ENCODE measurements at places on chromosomes 13 and 19. TPM values are rescaled to one million over a fixed set of nuclear protein-coding genes. Genes with fewer than 3 reads are reported as not detected.
A peak's percentile ranks its signal among the peaks of the same experiment; 100 is the strongest.

DNA sequence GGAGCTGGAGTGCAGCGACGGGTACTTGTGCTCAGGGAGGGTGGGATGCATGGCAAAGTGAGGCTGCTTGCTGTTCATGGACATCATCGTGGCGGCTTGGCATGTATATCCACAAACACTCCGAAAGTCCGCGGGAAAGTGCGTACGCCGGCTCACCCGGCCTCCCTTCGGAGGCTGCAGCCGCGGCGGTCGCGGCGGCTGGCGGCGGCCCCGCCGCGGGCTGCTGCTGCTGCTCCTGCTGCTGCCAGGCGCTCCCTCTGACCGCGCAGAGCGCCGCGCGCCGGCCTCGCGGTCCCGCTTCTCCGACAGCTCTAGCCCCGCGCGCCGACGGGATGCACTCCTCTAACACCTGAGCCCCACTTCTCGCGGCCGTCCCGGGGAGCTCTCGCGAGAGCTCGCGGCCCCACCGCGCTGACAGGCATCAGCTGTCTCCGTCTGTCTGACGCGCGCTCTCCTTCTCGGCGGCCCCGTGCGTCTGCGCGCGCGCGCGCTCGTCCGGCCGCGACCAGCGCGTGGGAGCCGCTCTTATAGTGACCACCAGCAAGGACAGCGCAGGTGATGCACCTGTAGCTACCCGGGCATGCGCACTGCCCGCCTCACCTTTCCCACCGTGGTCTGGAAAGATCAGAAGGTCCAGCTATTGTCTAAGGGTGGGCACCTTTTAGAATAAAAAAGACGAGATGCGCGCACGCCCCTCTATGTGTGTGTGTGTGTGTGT, at the start of gene POU4F1:
Gene POU4F1 (minus strand): TSS at position 313 of the 718 bp plus-strand sequence. CDS start 226 bp downstream, at position 87.
- peak; percentile 62 for DNase-seq

- DNase-seq = no peak
These were observed 30.1 kb upstream of the FFAR2 start for GRCh38 chr19:35417713-35418534.

DNA sequence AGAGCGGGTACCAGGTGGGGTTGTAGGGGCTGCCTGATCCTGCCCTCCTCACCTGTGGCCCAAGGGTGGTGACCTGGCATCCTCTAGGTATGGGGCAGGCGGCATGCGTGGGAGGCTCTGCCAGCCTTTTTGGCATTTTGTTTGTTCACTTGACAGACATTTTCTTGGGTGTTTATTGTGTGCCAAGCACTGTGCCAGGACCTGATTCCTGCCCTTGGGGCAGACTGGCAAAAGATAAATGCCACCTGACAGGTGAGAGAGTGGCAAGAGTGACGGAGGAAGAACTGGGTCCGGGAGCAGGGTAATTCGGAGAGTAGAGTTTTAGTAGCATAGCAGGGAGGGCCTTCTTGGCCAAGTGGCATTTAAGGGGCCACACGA, 6.0 kb downstream of the RAB11B start:
- DNase-seq = no peak

RDH8 gene
- not detected for polyA plus RNA-seq

KANK2 gene
- 116 TPM for polyA plus RNA-seq

DNA sequence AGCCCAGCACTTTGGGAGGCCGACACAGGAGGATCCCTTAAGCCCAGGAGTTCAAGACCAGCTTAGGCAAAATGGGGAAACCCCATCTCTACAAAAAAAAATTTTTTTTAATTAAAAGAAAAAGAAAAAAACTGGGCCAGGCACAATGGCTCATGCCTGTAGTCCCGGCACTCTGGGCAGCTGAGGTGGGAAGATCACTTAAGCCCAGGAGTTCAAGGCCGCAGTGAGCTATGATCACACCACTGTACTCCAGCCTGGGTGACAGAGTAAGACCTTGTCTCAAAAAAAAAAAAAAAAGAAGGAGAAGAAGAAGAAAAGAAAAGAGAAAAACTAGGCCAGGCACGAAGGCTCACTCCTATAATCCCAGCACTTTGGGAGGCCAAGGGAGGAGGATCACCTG, 4.3 kb downstream of the ELL start:
- no peak for DNase-seq

GRCh38 chr13:58712191-58712590, 1080.6 kb downstream of the PCDH17 start:
- DNase-seq = no peak

LILRB5 gene
- polyA plus RNA-seq = 7.1 TPM

- DNase-seq = no peak
These were observed 6.7 kb upstream of the CHERP start for GRCh38 chr19:16548956-16549355.

DNA sequence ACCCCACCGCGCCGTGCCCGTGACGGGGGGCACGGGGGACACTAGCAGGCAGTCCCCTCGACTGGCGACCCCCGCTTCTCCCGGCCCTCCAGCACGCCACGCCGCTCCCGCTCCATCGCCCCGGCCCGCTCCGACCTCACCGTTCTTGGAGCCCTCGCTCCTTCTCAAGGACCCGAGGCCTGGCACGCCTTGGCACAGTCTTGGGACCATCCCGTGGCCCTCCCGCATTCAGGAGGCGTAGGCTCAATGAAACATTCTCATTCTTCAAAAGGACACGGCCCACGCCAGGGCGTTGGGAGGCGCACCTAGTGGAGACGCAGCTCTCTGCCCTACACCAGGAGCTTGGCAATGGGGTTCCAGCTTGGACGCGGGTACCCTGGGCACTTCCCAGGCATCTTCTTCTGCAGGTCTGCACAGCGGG, 473 bp upstream of the CERS1 start:
- no peak for DNase-seq

C13orf46 gene
- 0.39 TPM for polyA plus RNA-seq

- no peak for DNase-seq
These were observed 34.6 kb upstream of the ONECUT3 start for GRCh38 chr19:1718420-1719291.

ZBTB7A gene
- 10.7 TPM for polyA plus RNA-seq

- no peak for DNase-seq
These were observed 442.2 kb upstream of the KLF12 start for GRCh38 chr13:74576420-74576819.

- no peak for DNase-seq
These were observed 20.3 kb downstream of the XPO4 start for GRCh38 chr13:20882206-20882605.

CBY2 gene
- not detected for polyA plus RNA-seq

DNA sequence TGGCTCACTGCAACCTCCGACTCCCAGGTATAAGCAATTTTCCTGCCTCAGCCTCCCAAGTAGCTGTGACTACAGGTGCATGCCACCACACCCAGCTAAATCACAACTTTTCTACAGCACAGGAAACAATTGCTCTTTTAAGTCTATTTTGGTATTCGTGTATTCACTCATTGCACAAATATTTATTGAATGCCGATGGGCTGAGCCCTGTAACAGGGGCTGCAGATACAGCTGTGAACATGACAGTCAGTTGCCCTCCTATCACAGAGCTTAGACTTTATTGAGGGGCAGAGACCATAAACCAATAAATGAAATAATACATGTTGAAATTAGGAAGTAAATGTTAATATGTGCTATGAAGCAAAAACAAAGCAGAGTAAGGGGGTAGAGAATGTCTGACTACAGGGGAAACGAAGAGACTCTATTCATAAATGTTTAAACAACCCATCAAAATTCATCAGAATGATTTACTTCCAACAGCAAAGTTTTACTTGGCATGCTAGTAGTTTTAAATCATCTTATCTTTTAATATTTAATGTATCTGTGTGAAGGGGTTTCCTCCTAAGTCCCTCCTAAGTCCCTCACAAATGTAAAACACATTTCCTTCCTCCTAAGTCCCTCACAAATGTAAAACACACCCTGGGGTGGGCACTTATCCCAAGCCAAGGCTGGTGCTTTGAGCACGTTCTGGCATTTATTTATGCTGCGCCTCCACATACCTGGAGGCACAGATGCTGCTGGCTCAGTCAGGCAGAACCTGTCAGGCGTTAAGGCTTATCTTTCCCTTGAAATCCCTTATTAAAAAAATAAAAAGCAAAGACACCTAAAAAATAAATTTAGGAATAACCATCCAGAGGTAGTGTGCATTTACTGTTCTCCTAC, 140.8 kb downstream of the MIPEP start:
- DNase-seq = no peak

DNA sequence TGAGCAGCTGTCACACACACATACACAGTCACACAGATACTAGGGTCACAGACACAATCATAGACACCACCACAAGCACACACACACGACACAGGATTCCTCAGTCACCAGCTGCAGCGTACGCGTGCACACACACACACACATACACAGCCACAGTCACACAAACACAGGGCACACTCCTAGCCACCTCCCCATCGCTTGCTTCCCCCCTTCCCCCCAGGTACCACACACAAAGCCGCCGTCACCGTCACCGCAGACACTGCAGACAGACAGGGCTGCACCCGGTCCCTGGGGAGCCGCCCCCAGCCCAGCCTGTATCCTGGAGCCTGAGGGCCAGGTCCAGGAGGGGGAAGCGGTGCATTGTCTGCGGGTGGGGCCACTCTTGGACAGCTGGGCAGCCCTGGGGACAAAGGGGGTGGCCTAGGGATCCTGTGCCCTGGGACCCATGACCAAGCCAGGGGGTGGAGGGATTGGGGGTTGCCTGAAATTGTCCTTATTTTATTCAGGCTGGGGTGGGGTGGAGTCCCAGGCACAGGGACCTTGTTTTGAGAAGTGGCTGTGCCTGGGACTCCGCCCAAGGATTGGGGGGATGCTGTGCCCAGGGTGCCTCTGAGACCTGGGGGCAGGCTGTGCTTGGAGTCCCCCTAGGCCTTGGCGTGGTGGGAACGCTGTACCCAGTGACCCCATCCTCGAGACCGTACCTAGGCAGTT, 957 bp downstream of the NUMBL start:
- DNase-seq = no peak

TICAM1 gene
- 6.4 TPM for polyA plus RNA-seq

CFD gene
- 4.1 TPM for polyA plus RNA-seq

- DNase-seq = peak; percentile 90
These were observed 2.5 kb downstream of the PRR12 start for GRCh38 chr19:49593233-49594113.

SELENOV gene
- not detected for polyA plus RNA-seq

GRCh38 chr19:48966541-48967345, 1.6 kb downstream of the FTL start:
- DNase-seq = no peak

DNA sequence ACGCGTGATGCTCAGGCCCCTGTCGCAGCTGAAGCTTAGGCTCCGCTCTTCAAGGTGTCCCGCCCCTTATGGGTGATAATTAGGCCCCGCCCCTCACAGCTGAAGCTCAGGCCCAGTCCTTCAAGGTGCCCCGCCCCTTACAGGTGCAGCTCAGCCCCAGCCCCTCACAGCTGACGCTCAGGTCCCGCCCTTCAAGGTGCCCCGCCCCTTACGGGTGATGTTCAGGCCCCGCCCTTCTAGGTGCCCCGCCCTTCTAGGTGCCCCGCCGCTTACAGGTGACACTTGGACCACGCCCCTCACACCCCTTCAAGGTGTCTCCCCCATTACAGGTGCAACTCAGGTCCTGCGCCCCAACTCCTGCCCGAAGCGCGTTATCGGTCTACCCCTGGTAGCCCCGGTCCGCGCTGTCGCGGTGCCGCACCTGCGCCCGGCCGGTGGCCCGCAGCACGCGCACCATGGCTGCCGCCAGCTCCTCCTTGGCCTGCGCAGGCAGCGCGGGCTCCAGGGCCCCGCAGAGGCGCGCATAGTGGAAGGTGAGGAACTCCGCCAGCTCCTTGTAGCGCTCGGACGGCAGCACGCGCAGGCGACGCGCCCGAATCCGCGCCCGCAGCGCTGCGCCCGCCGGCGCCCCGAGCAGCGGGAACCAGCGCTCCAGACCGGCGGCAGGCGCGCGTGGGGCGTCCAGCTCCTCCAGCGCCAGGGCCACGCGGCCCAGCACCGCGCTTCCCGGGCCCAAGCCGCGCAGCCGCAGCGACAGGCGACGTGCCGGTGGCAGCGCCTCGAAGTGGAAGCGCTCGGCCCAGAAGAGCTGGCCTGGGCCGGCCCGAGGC, 7.3 kb downstream of the RASAL3 start:
- no peak for DNase-seq

DNA sequence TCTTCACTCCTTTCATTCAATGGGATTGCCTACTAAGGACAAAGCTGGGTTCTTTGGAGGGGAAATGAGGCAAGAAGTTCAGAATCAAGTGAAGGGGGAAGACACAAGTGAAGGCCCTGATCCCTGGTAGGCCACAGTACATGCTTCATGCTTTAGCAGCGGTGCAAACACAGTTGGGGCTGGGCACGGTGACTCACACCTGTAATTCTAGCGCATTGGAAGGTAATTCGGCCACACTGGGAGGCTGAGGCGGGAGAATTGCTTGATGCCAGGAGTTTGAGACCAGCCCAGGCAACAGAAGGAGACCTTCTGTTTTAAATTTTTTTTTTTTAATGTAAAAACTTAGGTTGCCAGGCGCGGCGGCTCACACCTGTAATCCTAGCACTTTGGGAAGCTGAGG, 23.4 kb upstream of the GATAD2A start:
- no peak for DNase-seq

ZNF626 gene
- 18.6 TPM for polyA plus RNA-seq

- no peak for DNase-seq
These were observed 288.6 kb upstream of the PCDH9 start for GRCh38 chr13:67518785-67519184.

GRCh38 chr13:43307921-43308433, 284.6 kb downstream of the DNAJC15 start:
- DNase-seq = no peak

DNA sequence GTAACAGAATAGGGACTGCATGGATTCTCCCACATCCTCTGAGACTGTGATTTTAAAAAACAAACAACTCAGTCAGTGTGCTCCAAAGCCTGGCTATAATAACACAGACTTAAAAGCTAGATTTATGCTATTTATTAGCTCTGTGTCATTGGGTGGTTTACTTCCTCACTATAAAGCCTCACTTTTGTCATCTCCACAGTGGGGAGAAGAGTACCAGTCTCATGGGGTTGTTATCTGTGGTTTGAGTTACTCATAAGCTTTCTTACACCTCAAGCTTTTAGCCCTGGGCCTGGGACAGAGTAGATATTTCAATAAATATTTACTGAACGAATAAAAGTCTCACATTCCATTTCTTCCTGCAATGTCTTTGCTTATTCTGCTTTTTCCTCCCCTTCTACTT, 5.3 kb downstream of the RNASEH2B start:
- no peak for DNase-seq

DNA sequence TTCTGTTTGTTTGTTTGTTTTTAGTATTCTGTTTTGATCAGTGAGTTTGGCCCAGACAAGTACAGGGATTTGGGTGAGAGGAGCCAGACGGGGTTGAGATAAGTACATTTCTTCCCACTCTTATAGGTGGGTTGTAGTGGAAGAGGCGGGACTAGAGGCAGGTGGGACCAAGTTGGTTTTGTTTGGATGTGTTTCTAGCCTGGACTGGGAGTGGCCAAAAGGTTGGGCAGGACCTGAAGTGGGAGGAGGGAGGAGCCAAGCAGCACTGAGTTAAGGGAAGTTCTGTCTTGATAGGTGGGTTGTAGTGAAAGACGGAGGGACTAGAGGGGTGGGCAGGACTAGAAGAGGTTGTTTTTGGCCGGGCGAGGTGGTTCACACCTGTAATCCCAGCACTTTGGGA, 9.0 kb downstream of the DNASE2 start:
- no peak for DNase-seq

GRCh38 chr13:71290963-71291841, 575.8 kb downstream of the DACH1 start:
- no peak for DNase-seq

GRCh38 chr19:33558856-33559255, 37.3 kb upstream of the PEPD start:
- DNase-seq = peak; percentile 68
